ENCODE measurements at places on chromosomes 4 and X. TPM values are rescaled to one million over a fixed set of nuclear protein-coding genes. Genes with fewer than 3 reads are reported as not detected.

Gene LDB2
- polyA plus RNA-seq = not detected

Gene STK32B
- not detected for polyA plus RNA-seq

Gene SLC9B2
- 23.5 TPM for polyA plus RNA-seq

Gene CDKL2
- polyA plus RNA-seq = not detected

Gene FGA
- 755 TPM for polyA plus RNA-seq

Gene ARSJ
- not detected for polyA plus RNA-seq

Gene ANK2
- polyA plus RNA-seq = 1.6 TPM

Gene RAB33A
- 0.26 TPM for polyA plus RNA-seq

Gene TCEAL2
- polyA plus RNA-seq = not detected

Gene DMP1
- not detected for polyA plus RNA-seq

Gene PCDH18
- not detected for polyA plus RNA-seq

Gene GRPR
- 0.05 TPM for polyA plus RNA-seq

Gene KIF4A
- polyA plus RNA-seq = 9.4 TPM

Gene NPY1R
- polyA plus RNA-seq = not detected

Gene GYG2
- 19.8 TPM for polyA plus RNA-seq

Gene GSPT2
- not detected for polyA plus RNA-seq

Gene LINC00632
- 0.10 TPM for polyA plus RNA-seq

Gene EGFL6
- polyA plus RNA-seq = not detected

Gene PAGE2B
- polyA plus RNA-seq = 0.37 TPM

Gene SMIM9
- polyA plus RNA-seq = not detected

Gene KDR
- not detected for polyA plus RNA-seq

Gene ARHGAP6
- polyA plus RNA-seq = not detected

Gene PDHA1
- 177 TPM for polyA plus RNA-seq

Gene SPINK2
- not detected for polyA plus RNA-seq

Gene CFP
- polyA plus RNA-seq = not detected

Gene FAM236B
- not detected for polyA plus RNA-seq

Gene CT45A3
- polyA plus RNA-seq = not detected

Gene DGKQ
- 4.5 TPM for polyA plus RNA-seq

Gene MAGEE2
- not detected for polyA plus RNA-seq

Gene TSPAN7
- polyA plus RNA-seq = 47.1 TPM

Gene TKTL1
- polyA plus RNA-seq = not detected

Gene SLC9B1
- 0.18 TPM for polyA plus RNA-seq

Gene FAT1
- 193 TPM for polyA plus RNA-seq

Gene FREM3
- not detected for polyA plus RNA-seq

Gene CT45A7
- polyA plus RNA-seq = not detected

Gene GUCY1A1
- polyA plus RNA-seq = not detected

Gene KIAA1210
- not detected for polyA plus RNA-seq

Gene MTNR1A
- polyA plus RNA-seq = 0.08 TPM

Gene COL4A6
- polyA plus RNA-seq = 4.5 TPM

Gene PDZD4
- polyA plus RNA-seq = 0.03 TPM

Gene PRDM5
- polyA plus RNA-seq = not detected

Gene VSIG4
- polyA plus RNA-seq = not detected

Gene DDIT4L
- not detected for polyA plus RNA-seq

Gene TMEM150C
- polyA plus RNA-seq = 0.24 TPM

Gene IL1RAPL2
- not detected for polyA plus RNA-seq

Gene BGN
- 0.40 TPM for polyA plus RNA-seq

Gene ITGB1BP2
- polyA plus RNA-seq = 0.88 TPM

Gene DGAT2L6
- polyA plus RNA-seq = not detected

Gene TRIM61
- polyA plus RNA-seq = not detected

Gene HAND2
- polyA plus RNA-seq = not detected

Gene RTL3
- not detected for polyA plus RNA-seq

Gene DAPP1
- polyA plus RNA-seq = not detected

Gene MAGEA4
- polyA plus RNA-seq = not detected

Gene TRMT2B
- polyA plus RNA-seq = 6.7 TPM

All from HepG2 (cell line).